Activated T-helper 2 cell treated with anti-CD3 and anti-CD28 coated beads, Interferon-gamma antibody, Interleukin-2, Interleukin-4, amounts not matched to agents 10 μg/mL and 5 μg/mL and 100 μg/mL, durations not matched to agents 14 hours and 24 hours and 36 hours (primary cell): ENCODE measurements at places on chromosomes 3 and 15. TPM values are rescaled to one million over a fixed set of nuclear protein-coding genes. Genes with fewer than 3 reads are reported as not detected.

Gene THRB
- not detected in 2 replicates for total RNA-seq

Gene TRAIP
- 21.0 and 26.6 TPM in 2 replicates for total RNA-seq

GRCh38 chr3:112640930-112641801 lies at the start of gene CCDC80:
CCDC80 (minus strand) TSS chr3:112641143; CDS start chr3:112639905, 1,238 bp downstream.
- no peak for DNase-seq

GRCh38 chr15:61527836-61528580 lies 298.9 kb upstream of the RORA start:
- DNase-seq: no peak

Gene USP3
- total RNA-seq: 41.2 and 47.6 TPM in 2 replicates

Gene SERPINI2
- total RNA-seq: not detected in 2 replicates

DNA sequence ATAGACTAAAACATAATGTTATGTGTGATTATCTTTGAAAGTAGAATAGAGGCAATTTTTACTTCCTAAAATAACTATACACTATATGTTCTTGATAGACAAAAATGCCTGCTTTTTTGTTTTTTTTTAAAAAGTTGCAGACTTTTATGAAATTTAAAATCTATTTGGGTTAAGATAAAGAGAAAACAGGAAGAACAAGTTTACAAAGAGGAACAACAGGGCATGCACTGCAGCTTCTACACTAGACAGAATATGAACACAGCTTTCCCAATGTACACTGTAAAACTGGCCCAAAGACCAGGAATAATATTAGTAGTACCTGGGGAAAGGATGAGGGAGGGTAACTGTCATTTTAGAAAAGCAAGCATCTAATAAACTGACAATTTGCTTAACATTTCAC lies 53.7 kb downstream of the NR1I2 start:
- DNase-seq: no peak

DNA sequence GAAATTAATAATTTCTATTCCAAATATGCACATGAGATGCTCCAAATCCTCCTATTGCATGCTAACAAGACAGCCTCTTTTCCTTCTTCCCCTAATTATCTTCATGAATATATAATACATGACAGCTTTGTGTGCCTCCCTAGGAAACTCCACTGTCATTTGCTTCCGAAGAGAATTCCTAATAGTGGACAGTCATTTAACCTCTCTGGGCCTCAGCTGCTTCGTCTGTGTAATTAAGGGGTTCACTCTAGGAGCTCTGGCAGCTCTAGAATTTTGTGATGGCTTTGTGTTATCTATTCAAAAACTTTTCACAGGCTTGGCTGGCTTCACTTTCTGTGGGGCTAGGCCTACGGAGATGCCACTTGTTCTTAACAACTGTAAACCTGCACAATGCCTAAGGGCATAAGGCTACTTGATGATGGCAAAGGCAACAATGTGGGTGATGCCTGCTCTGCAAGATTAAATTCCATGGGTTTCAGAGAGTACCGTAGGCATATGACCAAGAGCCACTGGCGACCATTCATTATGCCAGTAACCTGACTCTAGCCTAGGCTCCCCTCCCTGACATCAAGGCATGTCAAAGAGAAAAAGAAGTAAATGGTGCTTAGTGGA lies 333.8 kb upstream of the UMPS start:
- DNase-seq: no peak

Gene IL5RA
- total RNA-seq: 0.18 TPM in 1 of 2 replicates, not detected in the other

Gene TGM5
- total RNA-seq: 0.09 and 0.21 TPM in 2 replicates

Gene SCN11A
- total RNA-seq: 0.02 TPM in 2 replicates

DNA sequence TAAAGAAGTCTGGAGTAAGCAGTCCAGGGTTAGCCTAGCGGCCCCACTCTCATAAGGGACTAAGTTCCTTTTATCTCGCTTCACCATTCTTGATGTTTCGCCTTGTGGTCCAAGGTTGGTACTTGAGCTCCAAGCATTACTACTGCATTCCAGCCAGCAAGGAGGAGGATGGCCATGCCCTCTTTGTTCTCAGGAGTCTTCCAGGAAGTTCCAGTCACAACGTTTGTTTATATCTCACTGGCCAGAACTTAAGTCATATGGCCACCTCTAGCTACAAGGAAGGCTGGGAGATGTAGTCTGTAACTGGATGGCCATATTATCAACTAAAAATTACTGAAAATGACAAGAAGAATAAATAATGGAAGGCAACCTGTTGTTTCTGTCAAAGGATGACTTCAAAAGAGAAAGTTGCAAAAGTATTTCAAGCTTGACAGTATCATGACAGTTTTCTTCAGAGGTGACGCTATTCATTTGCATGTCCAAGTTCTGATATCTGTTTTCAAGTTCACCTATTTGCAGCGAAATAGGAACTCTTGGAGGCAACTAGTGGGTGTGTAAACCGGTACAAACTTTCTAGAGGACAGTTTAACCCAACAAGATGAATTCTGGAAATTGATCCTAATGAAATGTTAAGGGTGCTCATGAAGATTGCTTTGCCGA lies 118.6 kb downstream of the PGPEP1L start:
- DNase-seq: no peak

DNA sequence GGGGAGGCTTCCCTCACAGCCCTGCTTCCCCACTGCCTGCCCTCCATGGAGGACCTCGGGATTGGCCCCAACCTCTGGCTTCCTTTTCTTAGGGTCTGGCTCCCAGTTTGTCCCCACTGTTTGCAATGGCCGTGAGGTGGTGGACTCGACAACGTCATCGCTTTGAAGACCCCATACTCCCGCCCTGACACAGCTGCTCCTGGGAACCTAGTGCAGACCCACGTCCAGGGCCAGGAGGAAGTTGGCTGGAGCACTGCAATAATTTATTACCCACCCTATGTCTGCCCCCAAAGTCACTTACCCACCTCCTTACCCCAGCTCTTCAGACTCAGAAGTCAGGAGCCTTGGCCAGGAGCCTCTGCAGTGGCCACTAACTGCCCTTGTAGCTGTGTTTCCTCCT lies 11.1 kb downstream of the GRM2 start:
- DNase-seq: no peak

DNA sequence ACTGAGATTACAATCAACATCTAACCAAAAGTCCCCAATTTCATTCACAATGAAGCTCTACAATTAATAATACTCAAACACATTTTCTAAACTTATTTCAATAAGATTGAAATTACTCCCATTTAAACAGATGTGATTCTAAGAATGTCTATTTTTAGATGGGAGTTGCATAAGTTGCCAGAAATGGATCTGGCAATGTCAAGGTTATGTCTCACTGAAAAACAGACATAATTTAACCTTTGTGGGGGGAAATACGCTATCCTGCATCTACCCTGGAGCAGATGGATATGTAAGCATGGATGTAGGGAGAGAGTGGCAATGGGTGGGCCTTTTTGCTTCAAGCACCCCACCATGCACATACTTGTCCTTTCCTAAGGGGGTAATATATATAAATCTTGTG lies 6.7 kb upstream of the EIF1B start:
- no peak for DNase-seq

- DNase-seq: no peak
Measured at GRCh38 chr3:131782751-131783150, 252.1 kb downstream of the CPNE4 start.

Gene NECTIN3
- total RNA-seq: 2.2 and 2.6 TPM in 2 replicates

- no peak for DNase-seq
Measured at GRCh38 chr15:53193149-53193548, 403.0 kb upstream of the ONECUT1 start.

Gene RAB6B
- 4.6 and 7.6 TPM in 2 replicates for total RNA-seq

GRCh38 chr15:62862717-62863116 lies 179.8 kb upstream of the TPM1 start:
- DNase-seq: no peak

DNA sequence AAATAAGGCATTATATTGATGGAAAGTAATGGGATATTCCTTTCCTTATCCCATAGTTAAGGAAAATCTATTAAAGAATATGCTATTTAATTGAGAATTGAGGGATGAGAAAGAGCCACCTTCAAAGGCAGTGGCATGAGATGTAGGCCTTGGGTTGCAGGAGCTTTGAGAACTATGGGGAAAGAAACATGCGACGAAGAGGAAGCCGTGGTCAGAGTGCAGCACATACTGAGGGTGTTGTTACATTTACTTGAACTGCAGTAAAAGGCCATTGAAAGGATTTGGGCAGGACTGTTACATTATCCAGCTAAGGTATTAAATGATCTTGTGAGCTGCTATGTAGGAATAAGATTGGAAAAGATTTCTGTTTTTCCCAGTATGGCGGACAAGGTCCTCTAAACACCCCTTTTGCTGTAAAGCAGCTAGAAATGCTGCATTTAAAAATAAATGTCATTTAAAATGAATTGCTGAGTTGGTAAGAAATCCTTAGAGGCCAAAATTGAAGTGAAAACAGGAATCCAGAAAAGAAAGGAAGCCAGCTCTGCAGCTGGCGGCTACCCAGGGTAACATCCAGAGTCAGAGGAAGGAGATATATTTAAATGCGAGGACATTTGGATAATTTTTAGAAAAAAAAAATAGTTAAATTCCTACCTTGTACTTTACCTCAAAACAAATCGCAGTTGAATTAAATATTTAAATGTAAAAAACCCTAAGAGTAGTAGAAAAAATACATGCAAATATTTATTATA lies 61.7 kb downstream of the IL1RAP start:
- no peak for DNase-seq

GRCh38 chr3:124258057-124258500 lies 266.2 kb upstream of the ROPN1 start:
- no peak for DNase-seq

Gene KBTBD13
- not detected in 2 replicates for total RNA-seq

Gene KBTBD12
- 0.05 TPM in 1 of 2 replicates, not detected in the other for total RNA-seq

Gene HLTF
- 20.8 and 23.9 TPM in 2 replicates for total RNA-seq

- DNase-seq: no peak
Measured at GRCh38 chr3:118793176-118793575, 241.5 kb downstream of the IGSF11 start.

DNA sequence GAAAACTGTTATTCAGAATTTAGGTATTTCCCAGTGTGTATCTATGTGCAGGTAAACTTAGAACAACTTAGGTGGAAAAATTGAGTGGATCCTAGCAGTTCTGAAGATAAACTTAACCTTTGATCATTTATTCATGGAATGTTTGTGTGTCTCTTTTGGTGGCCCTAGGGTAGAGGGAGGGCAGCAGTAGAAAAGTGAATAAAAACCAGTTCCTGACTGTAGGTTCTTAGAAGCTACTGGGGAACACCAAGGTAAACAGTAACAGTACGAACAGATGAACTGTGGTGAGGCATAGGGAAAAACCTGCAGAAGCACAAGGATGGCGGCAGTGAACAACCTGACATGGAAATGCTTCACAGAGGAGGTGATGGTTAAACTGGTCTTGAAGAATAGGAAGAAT lies 2.5 kb downstream of the SNRK start:
- no peak for DNase-seq

DNA sequence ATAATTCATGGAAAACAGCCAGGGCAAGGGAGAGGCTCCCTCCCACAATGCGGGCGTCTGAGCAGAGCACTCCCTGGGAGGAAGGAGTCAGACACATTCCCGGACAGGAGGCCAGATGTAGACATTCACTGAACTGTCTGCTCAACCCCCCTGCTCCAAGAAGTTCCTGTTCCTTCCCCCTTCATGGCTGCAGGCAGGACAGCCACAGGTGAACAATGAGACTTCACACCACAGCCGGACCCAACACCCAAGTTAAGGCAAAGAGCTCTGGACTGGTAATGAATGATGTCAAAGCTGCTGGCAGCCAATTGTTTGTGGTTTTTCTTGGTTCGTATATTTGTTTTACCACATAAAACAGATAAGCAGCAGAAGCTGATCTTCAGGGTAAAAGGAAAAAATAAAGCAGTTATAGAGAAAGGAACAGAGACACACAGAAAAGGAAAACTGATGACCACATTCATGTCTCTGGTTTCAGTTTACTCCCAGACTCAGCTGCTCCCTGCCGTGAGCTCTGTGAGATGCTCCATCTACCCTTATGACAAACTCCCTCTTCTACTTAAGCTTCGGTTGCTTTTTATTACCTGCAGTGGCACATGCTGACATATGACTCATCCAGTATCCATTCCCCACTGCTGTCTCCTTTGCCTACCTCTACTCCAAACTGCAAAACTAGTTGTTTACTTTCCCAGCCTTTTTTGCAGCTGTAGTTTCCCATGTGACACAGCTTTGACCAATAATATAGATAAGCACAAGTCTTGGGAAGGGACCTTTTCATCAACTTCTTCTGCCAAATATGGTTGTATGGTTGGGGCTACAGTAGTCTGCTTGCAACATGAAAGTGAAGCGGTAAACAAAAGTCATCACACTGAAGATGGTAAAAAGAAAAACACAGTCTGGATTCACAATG lies 33.1 kb downstream of the DZIP1L start:
- no peak for DNase-seq

Gene PAQR5
- total RNA-seq: not detected in 2 replicates

GRCh38 chr3:102125197-102125993 lies 276.1 kb downstream of the NFKBIZ start:
- no peak for DNase-seq

GRCh38 chr15:42854576-42854975 lies 66.0 kb downstream of the TTBK2 start:
- DNase-seq: no peak

- no peak for DNase-seq
Measured at GRCh38 chr3:21484828-21485144, 266.2 kb downstream of the ZNF385D start.

Gene DGKG
- total RNA-seq: 0.05 TPM in 2 replicates

- no peak for DNase-seq
Measured at GRCh38 chr15:86353213-86353612, 273.5 kb downstream of the AGBL1 start.

- DNase-seq: no peak
Measured at GRCh38 chr3:27789420-27789819, 67.3 kb upstream of the EOMES start.

DNA sequence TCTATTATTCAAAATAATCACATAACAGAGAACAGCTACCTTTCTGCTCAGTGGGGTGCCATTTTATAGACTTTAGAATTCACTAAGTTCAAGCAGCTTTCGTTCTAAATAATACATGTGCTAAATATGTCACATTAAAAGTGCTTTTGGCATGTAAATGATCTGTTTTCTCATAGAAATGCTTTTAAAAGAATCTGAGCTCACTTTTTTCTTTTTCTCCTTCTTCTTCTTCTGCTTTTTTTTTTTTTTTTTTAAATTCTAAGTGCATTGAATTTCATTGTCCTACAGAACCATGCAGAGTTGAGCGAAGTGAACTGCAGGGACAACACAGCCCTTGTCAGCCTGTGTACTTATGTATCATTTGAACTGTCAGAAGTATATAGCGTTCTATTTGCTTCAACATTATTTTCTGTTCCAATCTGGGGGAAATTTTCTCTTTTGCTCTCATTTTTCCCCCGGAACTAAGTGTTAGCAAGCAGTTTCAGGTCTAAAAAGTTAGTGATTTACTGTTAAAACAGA lies 193.8 kb upstream of the TMCO5A start:
- DNase-seq: no peak
